Activated naive CD8-positive, alpha-beta T cell treated with anti-CD3 and anti-CD28 coated beads for 36 hours (primary cell): ENCODE measurements at places on chromosomes 13 and 19.

GRCh38 chr19:7611541-7612279, 16.0 kb downstream of the CAMSAP3 start:
- no peak overlapping the region for H3K27ac ChIP-seq
- H3K4me1 ChIP-seq = no peaks in the 10 kb centered on the region
- DNase-seq = no peak
- H3K4me3 ChIP-seq = no peak overlapping the region
- peaks cover under 1% of the 10 kb centered on the region for H3K27me3 ChIP-seq
- no peaks in the 10 kb centered on the region for H3K36me3 ChIP-seq

DNA sequence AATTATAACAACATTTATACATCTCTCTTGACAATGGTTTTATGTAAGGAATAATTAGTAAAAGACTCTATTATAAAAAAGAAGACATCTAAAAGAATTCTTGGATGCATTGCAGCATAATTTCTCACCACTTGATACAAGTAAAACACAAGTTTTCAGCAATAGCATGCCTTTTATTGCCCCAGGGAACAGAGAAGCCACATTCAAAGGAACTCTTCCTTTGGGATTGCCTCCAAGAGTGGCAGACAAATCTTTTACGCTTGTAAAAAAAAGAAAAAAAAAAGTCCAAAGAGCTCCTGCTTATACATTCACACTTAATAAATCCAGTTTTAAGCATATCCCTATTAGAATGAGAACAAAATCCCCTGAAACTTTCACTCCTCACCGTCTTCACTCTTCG, 2357.8 kb upstream of the PCDH20 start:
- DNase-seq = no peak
- no peak overlapping the region for H3K27ac ChIP-seq
- H3K4me3 ChIP-seq = no peak overlapping the region

GRCh38 chr19:18710996-18711751, 27.7 kb downstream of the CRTC1 start:
- no peak for DNase-seq
- no peak overlapping the region for H3K4me3 ChIP-seq
- H3K27ac ChIP-seq = no peak overlapping the region
- H3K4me1 ChIP-seq = peaks cover 25% of the 10 kb centered on the region

- no peak overlapping the region for H3K27ac ChIP-seq
- no peaks in the 10 kb centered on the region for H3K4me1 ChIP-seq
- H3K4me3 ChIP-seq = no peak overlapping the region
- H3K36me3 ChIP-seq = no peaks in the 10 kb centered on the region
- DNase-seq = no peak
- H3K27me3 ChIP-seq = no peaks in the 10 kb centered on the region
These were observed 289.4 kb upstream of the MIR17HG start for GRCh38 chr13:91058066-91058465.

GRCh38 chr19:16288544-16288943, 36.1 kb upstream of the KLF2 start:
- H3K27ac ChIP-seq = no peak overlapping the region
- H3K27me3 ChIP-seq = peaks cover 30% of the 10 kb centered on the region
- no peak for DNase-seq
- H3K4me3 ChIP-seq = no peak overlapping the region
- peaks cover 22% of the 10 kb centered on the region for H3K4me1 ChIP-seq

- no peak for DNase-seq
- no peaks in the 10 kb centered on the region for H3K36me3 ChIP-seq
- no peaks in the 10 kb centered on the region for H3K4me1 ChIP-seq
- H3K27me3 ChIP-seq = no peaks in the 10 kb centered on the region
- H3K4me3 ChIP-seq = no peak overlapping the region
These were observed 55.9 kb upstream of the LATS2 start for GRCh38 chr13:21117104-21117809.

- no peaks in the 10 kb centered on the region for H3K36me3 ChIP-seq
- no peak overlapping the region for H3K27ac ChIP-seq
- H3K4me3 ChIP-seq = no peak overlapping the region
- no peaks in the 10 kb centered on the region for H3K27me3 ChIP-seq
- DNase-seq = no peak
These were observed 184.3 kb upstream of the TRPC4 start for GRCh38 chr13:38053896-38054295.

- peaks cover 10% of the 10 kb centered on the region for H3K4me1 ChIP-seq
- DNase-seq = no peak
- H3K27ac ChIP-seq = no peak overlapping the region
These were observed 8.2 kb upstream of the LATS2 start for GRCh38 chr13:21069561-21070004.

- H3K4me3 ChIP-seq = no peak overlapping the region
- peak overlapping the region; percentile 78 for H3K27ac ChIP-seq
- no peaks in the 10 kb centered on the region for H3K27me3 ChIP-seq
- H3K4me1 ChIP-seq = peaks cover 50% of the 10 kb centered on the region
These were observed 70.6 kb upstream of the C13orf46 start for GRCh38 chr13:114044486-114044885.

GRCh38 chr13:51006067-51006845, 96.7 kb downstream of the RNASEH2B start:
- no peak for DNase-seq
- no peaks in the 10 kb centered on the region for H3K36me3 ChIP-seq
- no peak overlapping the region for H3K27ac ChIP-seq
- no peak overlapping the region for H3K4me3 ChIP-seq
